ENCODE measurements at places on chromosomes 5 and 9.
A peak's percentile ranks its signal among the peaks of the same experiment; 100 is the strongest.

DNA sequence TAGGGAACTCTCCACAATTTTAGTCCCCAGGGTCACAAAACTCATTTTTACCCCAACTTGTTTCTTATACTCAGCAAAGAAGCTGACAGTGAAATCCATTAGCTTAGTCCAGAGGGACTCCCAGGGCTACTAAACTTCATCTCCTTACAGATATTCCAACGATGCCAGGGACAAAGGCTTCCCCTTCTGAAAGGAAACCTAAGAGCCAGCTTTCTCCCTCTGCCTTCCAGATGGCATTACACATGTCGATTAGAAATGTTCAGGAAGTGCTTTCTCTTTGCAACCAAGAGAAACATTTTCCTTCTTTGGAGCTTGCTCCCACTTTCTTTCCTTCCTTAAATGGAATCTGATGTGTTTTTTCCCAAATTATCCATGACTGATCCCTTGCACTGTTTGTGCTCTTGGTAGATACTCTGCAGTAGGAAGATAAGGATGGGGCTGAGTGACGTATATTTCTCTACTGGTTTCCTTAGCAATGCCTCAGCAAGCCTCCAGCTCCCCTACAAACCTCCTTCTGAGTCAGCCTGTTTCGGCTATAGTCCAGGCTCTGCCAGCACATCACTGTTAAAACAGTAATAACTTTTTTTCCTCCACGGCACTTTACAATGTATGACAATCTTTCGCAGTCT lies 43.0 kb upstream of the HTR4 start:
- DNase-seq: no peak

DNA sequence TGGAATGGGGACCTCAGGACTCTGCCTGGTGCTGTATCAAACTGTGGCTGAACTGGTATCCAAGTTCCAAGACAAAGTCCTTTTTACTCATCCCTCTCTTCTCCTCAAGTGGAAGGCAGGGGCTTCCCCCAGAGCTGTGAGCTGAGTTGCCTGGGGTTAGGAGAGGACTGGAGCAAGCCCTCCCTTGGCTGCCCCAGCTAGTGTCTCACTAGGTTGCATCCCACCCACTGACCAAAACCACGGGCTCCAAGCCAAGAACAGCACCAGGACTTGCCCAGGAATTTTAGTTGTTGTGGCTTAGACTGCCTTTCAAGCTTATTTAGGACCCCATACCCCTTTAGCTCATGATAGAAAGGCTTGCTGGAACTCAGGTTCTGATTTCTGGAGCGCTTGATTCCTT lies 158.7 kb upstream of the TNC start:
- no peak for DNase-seq

GRCh38 chr5:28862137-28862859 lies 1823.9 kb upstream of the CDH9 start:
- DNase-seq: no peak

GRCh38 chr5:59569158-59569557 lies 324.4 kb downstream of the PDE4D start:
- no peak for DNase-seq

GRCh38 chr5:154610321-154611154 lies 132.5 kb upstream of the HAND1 start:
- DNase-seq: peak; percentile 80

GRCh38 chr9:17330097-17330496 lies 195.3 kb downstream of the CNTLN start:
- DNase-seq: no peak

GRCh38 chr5:111518777-111519176 lies 6.4 kb upstream of the STARD4 start:
- no peak for DNase-seq

- DNase-seq: no peak
These were observed 565.3 kb upstream of the BRINP1 start for GRCh38 chr9:119934497-119934896.

DNA sequence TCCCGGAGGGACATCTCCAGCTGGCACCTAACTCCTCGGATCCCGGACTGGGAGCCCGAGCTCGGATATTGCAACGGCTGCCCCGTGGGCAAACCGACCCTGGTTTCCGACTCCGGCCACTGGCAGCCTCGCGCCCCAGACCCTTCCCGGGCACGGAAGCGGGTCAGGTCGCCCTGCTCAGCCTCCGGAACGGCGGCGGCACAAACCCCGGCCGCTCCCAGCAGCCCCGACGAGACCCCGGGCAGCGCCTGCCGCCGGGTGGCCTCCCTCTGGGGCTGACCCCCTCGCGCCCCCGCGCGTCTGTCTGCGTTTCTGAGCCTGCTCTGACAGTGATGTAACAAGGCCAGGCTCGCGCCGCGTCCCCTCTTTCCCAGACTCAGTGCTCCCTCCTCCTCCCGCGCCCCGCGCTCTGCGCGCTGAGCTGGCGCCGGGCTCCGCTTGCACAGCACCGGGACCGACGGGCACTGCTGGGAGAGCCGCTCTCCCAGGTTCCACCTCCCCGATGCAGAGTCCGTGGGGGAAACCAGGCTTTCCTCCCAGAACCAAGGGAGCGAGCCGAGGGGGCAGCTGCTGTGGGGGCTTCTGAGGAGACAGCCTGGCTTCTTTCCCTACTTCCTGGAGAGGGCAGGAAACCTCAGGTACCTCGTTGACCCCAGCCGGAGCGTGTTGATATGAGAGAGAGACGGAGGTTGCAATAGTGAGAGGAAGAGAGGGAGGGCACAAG lies at the start of gene TMEM215:
TMEM215 (plus strand) TSS at position 373 of the 724 bp plus-strand sequence. CDS start 644 bp downstream, outside the sequence.
- DNase-seq: no peak
